ENCODE measurements at places on chromosomes 16 and 17.

- DNase-seq = no peak
Observed at GRCh38 chr17:3639981-3640596, 3.5 kb downstream of the CTNS start.

GRCh38 chr17:82108496-82108945, 10.5 kb upstream of the FASN start:
- no peak for DNase-seq

GRCh38 chr16:67407176-67407787, 9.0 kb downstream of the ZDHHC1 start:
- DNase-seq = no peak

DNA sequence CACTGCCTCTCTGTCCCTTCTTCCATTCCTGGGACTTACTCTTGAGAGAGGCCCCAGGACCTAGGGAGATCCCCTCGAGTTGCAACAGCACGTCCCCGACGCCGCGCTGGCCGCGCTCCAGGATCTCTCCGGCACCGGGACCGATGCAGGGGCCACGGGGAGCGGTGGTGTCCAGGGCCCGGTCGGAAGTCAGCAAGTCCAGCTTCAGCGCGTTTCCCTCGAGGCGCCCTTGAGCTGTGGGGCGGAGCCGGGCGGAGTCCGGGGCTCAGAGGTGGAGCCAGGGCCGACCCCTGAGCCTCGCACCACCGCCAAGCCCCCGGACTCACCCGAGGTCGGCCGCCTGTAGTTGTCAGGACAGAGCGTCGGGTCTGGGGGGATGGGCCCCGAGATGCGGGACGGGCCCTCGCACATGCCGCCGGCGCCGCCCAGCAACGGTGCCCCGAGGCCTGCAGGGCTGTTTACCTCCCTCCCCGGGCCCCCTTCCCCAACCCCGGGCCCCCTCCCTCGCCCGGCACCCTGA, 458 bp downstream of the ENKD1 start:
- DNase-seq = no peak

DNA sequence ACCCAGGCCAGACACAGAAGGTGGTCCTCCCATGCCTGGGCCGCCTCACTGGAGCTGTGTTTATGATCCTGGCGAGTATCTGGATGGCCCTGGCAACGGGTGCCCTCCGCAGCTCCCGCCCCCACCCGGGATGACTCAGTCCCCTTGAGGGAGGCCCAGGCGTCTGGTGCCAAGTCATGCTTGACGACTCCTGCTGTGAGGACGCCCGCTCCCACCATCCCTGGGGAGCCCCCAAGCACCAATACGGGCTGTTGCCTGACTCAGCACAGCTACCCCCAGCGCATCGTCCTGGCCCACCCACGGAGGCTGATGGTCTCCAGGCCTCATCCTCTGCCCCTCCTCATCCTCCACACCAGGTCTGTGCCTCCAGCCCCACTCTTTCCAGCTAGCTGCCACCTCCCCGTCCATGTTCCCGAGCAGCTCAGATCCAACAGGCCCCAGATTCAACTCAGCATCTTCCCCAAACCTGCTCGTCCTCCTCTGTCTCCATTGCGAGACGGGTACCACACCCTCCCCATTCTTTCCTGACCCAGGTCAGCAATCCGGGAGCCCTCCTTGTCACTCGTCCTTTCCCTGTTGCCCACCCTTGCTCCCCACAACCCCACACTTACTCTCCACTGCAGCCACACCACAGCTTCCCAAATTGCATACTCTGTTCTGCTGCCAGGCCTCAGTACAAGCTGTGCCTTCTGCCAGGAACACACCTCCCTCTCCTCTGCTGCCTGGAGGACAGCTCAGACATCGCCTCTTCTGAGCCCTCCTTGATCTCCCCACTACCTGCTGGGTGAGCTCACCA, 2.6 kb downstream of the CAMKK1 start:
- no peak for DNase-seq

- no peak for DNase-seq
Observed at GRCh38 chr17:67456103-67456502, 79.0 kb downstream of the PITPNC1 start.

DNA sequence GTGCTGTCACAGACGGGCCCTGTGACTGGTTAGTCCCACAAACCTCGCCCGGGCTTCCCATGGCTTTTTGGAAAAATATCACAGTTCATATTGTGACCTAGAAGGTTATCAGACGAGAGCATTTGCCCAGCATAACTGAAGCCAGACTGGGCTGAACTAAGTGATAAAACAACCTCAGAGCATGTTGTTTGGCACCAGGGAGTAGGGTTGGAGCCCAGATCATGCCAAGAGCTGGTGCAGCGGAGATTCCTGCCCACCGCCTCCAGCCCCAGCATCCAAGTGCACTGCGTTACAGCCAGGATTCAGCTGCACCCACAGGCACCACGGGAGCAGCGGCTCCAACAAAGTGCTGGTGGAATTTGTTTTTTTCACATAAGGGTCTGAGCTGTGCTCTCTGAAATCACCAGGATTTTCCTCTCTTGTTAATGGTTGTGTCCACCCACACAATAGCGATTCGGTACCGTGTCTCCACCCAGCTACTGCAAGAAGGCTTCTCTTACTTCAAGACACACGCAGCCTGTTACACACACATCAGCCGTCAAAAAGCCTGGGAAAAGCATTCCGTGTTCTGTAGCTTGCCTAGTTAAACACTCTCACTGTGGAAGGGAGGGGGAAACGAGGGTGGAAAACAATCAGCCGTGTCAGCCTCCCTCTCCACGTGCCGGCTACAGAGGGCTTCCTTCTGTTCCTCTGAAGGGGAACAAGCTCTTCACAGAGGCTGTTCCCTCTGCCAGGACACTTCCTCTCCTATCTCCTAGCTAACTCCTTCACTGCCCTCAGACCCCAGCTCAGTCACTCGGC, 273.8 kb downstream of the C16orf95 start:
- no peak for DNase-seq

DNA sequence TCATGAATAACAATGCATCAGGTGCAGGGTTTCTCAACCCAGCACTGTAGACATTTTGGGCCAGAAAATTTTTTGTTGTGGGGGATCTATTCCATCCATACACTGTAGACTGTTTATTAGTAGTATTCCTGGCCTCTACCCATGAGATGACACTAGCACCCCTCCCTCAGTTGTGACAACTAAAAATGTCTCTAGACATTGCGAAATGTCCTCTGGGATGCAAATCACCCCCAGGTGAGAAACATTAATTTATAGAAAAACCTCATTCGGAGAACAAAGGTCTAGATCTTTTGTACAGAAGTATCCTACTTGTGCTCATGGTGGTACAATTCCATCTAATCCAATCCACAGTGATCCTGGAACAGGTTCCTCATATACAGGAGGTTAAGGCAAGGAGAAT, 4.3 kb downstream of the ADAT1 start:
- DNase-seq = no peak

GRCh38 chr16:57258910-57259475, 13.9 kb downstream of the ARL2BP start:
- no peak for DNase-seq

DNA sequence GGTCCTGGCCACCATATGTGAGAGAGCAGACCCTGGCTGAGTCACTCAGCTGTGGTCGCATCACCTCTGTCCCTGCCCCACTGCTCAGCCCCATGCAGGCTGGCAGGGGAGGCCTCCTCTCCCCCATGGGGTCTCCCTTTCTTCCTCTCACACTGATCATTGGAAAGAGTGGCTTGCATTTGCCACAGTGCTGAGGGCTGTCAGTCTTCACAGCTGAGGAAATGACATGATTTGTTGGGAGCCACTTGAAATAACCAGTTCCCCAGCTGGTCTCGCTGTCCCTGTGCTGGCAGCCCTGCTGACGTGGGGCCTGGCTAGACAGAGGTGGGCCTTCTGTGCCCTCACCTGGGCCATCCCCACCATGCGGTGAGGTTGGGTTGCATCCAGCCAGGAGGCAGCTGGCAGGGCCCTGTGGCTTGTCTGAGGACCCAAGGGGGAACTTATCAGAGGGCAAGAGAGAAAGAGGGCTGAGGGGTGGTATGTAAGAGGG, 30.1 kb upstream of the MED9 start:
- no peak for DNase-seq

- no peak for DNase-seq
Observed at GRCh38 chr16:27226476-27226875, 23.1 kb downstream of the KDM8 start.

DNA sequence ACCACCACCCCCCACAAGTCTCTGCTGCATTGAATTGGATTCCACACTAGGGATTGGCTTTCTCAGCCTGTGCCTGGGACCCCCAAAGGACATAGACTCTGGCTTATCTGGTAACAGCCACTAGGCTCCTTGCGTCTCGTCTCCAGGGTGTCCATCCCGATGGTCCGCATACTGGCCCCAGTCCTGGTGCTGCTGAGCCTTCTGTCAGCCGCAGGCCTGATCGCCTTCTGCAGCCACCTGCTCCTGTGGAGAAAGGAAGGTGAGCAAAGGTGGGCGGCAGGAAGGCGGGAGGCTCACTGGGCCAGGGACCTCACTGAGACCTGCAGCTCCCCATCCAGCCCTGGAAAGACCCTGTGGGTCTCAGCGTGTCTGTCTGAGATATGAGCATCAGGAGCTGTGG, 8.1 kb downstream of the CD300LG start:
- DNase-seq = no peak

DNA sequence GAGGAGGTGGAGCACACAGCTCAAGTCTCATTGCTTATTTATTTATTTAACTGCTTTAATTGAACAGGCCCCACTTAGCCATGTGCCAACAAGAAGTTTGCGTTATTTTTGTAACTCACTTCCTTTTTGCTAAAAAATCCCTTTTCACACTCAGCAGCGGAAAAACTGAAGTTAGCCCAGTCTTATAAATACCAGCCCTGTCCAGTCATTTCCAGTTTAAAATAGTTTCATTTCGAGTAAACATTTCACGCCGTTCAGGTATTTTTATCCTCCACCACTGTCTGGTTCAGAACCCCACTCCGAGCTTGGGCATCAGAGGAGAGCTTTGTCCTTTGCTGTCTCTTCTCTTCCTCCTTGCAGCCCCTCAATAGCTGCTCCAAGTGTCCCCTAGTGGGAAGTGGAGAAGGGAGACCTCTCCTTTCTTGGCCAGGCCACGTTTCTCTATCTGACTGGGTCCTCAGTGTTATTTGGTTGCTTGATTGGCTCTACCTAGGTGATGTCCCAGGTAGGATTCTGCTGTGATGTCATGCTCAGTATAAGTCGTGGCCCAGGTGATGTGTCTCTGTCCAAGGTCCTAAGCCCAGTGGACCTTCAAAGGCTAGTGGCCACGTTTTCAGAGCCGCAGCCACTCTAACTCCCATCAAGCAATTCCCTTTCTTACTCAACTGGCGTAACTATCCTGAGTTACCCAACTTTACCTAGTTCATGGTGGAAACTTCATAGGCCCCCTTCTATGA, 53.0 kb upstream of the GAS7 start:
- no peak for DNase-seq

DNA sequence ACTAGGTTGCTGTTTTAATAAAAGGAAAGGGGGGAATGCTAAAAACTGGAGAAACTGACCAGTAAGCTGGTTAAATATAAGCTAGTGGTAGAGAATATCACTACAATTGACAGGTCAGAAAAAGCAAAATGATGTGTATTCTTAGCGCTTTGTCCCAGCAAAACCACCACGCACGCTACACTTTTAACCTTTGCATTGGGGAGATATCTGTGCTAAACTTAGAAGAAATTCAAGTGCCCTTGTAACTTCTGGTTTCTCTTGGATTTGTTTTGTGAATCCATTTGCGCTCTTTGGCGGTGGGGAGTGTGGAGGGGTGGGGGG, 1.4 kb downstream of the GAN start:
- no peak for DNase-seq

GRCh38 chr17:60390925-60391470, 935 bp downstream of the USP32 start:
- DNase-seq = peak; percentile 6

- DNase-seq = no peak
Observed at GRCh38 chr17:66495035-66495434, 192.6 kb downstream of the PRKCA start.

DNA sequence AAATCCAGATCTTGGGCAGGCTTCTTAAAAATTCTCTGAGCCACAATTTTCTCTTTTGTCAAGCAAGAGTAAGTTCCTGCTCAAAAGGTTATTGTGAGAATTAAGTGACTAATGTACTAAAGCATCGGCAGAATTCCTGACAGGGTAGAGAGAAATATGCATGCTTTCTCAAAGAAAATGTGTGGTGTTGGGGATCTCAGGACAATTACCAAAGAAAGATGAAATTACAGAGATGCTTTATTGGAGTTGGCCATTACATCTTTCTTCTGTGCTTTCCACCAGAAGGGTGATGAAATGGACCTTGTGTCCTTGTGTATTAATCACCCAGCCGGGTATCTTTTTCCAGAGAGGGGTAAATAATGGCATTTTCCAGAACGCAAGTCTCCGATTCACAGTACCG, 1.7 kb upstream of the USP43 start:
- no peak for DNase-seq

DNA sequence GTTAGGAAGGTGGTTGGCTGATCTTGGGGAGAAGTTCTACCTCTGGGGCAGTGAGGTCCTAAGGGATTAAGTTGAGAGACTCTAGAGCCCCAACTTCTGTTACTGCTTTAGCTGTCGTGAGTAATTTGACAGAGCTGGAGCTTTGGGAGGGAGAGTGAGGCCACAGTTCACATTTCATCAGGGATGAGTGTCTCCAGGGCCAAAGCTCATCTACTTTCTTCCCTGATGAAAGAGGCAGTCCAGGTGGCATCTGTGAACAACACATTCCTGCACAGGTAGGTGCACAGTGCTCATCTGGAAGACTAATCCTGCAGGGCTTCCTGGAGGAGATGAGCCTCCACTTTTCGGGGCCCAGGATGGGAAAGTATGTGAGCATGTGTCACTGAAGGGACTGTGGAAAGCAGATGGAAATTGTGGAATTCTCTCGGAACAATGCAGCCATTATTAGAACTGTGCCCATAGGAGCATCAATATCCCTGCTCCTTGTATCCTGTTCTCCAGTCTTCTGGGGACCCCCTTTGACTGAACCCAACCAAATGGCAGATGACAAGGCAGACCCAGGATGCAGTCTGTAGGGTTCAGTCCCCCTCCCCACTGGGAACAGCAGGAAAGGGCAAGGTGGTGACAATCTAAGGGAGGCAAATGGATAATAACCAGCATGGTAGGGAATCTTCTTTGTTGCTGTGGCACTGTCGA, 9.0 kb downstream of the DYNLL2 start:
- DNase-seq = no peak

GRCh38 chr16:56425439-56425832, at the start of gene AMFR:
AMFR (minus strand) TSS chr16:56425545; CDS start chr16:56425327, 218 bp downstream.
- peak; percentile 55 for DNase-seq

Data from T-helper 9 cell (primary cell).